ENCODE measurements at places on chromosomes 12 and 14. TPM values are rescaled to one million over a fixed set of nuclear protein-coding genes. Genes with fewer than 3 reads are reported as not detected.

Gene TEAD4
- 16.1 TPM for total RNA-seq

Gene SLCO1A2
- total RNA-seq: not detected

Gene HCAR1
- total RNA-seq: not detected

GRCh38 chr14:22095860-22096513 is 422.4 kb upstream of the OR4E1 start:
- no peaks in the 10 kb centered on the region for H3K36me3 ChIP-seq
- no peak overlapping the region for H3K4me3 ChIP-seq
- no peak for DNase-seq
- no peaks in the 10 kb centered on the region for H3K27me3 ChIP-seq
- peak overlapping the region; percentile 0 for H3K27ac ChIP-seq
- no peaks in the 10 kb centered on the region for H3K4me1 ChIP-seq

DNA sequence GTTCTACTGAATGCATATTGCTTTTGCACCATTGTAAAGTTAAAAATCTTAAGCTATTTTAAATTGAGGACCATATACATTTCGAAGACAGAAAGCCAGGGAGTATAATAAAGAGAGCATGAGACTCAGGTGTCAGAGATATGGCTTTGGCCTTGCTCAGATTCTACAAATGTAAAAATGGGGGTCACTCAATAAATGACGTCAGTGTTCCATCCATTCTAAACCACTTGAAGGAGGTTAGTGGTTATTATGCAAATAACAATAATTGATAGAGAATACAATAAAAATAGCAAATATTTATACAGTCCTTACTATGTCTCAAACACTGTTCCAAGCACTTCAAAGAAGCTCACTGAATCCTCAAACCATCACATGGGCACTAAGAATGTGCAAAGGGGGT is 20.1 kb downstream of the RTN1 start:
- H3K36me3 ChIP-seq: no peaks in the 10 kb centered on the region
- no peaks in the 10 kb centered on the region for H3K4me1 ChIP-seq
- DNase-seq: no peak
- no peak overlapping the region for H3K27ac ChIP-seq

GRCh38 chr12:70920891-70921290 is 353 bp upstream of the PTPRR start:
- no peaks in the 10 kb centered on the region for H3K36me3 ChIP-seq
- H3K4me1 ChIP-seq: no peaks in the 10 kb centered on the region
- H3K27me3 ChIP-seq: peaks cover 31% of the 10 kb centered on the region
- no peak overlapping the region for H3K27ac ChIP-seq
- H3K4me3 ChIP-seq: no peak overlapping the region
- DNase-seq: no peak

GRCh38 chr14:75196468-75196867 is 20.1 kb upstream of the TMED10 start:
- H3K27me3 ChIP-seq: no peaks in the 10 kb centered on the region
- H3K4me1 ChIP-seq: peaks cover 13% of the 10 kb centered on the region
- no peak overlapping the region for H3K4me3 ChIP-seq

- no peak overlapping the region for H3K27ac ChIP-seq
- H3K36me3 ChIP-seq: no peaks in the 10 kb centered on the region
- H3K4me3 ChIP-seq: no peak overlapping the region
- H3K27me3 ChIP-seq: no peaks in the 10 kb centered on the region
- no peak for DNase-seq
- peaks cover 21% of the 10 kb centered on the region for H3K4me1 ChIP-seq
Observed at GRCh38 chr12:104510873-104511440, 54.2 kb downstream of the CHST11 start.

DNA sequence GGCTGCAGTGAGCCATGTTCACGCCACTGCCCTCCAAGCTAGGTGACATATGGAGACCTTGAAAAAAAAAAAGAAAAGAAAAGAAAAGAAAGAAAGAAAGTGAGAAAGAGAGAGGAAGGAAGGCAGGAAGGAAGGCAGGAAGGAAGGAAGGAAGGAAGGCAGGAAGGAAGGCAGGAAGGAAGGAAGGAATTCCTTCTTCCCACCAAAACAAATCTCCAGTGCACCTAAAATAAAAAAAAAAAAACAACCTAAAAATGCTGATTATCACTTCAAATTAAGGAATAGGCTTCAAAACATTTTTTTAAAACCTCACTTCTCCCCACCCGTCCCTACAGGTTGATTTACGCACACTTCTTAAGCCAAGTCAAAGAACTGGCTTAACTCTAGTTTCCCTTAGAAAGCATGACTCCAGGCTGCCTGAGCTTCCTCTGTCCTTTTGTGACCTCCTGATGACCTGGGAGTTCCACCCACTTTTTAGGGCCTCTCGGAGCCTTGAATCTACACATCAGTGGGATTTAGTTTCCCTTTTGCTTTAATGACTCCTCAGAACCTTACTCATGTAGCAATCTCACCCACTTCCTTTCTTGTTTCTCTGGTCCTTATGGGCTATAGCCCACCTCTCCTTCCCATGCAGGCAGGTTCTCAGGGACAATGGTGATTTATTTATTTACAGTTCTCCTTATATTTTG is 18.6 kb downstream of the DUSP6 start:
- H3K36me3 ChIP-seq: no peaks in the 10 kb centered on the region
- peak; percentile 45 for DNase-seq
- no peaks in the 10 kb centered on the region for H3K27me3 ChIP-seq
- H3K4me3 ChIP-seq: no peak overlapping the region

DNA sequence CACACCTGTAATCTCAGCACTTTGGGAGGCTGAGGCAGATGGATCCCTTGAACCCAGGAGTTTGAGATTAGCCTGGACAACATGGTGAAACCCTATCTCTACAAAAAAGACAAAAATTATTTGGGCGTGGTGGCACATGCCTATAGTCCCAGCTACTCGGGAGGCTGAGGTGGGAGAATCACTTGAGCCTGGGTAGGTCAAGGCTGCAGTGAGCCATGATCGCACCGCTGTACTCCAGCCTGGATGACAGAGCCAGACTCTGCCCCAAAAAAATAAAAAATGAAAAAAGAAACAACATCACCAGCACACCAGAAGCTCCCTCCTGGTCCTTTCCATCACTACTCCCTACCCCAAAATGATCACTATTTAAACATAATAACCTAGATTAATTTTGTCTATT is 2.6 kb downstream of the VEZT start:
- H3K4me1 ChIP-seq: no peaks in the 10 kb centered on the region
- H3K36me3 ChIP-seq: no peaks in the 10 kb centered on the region
- H3K27me3 ChIP-seq: no peaks in the 10 kb centered on the region
- no peak overlapping the region for H3K27ac ChIP-seq
- DNase-seq: no peak

DNA sequence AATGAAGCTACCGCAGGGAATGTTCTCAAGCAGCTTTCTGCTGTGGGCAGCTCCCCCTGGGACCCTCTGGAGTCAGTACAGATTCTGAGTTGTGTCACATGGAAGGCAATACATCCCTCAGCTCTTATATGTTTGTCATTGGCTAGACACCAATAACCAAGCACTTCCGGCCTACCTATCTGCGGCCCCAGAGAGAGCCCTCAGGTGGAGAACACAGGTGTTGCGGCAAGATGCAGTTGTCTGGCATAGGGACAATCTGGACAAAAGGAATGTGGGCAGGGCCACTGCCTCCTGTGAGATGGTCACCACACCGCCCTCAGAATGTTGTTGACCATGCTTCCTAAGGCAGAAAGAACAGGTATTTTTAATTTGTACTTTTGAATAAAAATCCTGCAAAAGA is 118.7 kb downstream of the BRMS1L start:
- H3K36me3 ChIP-seq: no peaks in the 10 kb centered on the region
- DNase-seq: no peak
- H3K27ac ChIP-seq: no peak overlapping the region
- no peaks in the 10 kb centered on the region for H3K27me3 ChIP-seq
- no peak overlapping the region for H3K4me3 ChIP-seq
